ENCODE measurements at places on chromosomes 7 and 10. TPM values are rescaled to one million over a fixed set of nuclear protein-coding genes. Genes with fewer than 3 reads are reported as not detected.

HOXA5 gene
- total RNA-seq: 15.3 TPM

DNA sequence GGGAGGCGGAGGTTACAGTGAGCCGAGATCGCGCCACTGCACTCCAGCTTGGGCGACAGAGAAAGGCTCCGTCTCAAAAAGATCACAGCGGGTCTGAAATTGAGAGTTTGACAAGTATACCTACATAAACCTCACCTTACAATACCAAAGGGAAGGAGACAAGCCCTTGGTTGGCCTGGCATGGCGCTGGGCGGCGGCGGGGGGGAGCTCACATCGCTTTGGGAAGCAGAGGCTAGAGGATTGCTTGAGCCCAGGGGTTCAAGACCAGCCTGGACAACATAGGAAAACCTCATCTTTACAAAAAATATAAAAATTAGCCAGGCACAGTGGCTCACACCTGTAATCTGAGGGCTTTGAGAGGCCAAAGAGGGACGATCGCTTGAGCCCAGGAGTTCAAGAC lies 1.1 kb upstream of the ARPC1A start:
- DNase-seq: peak; percentile 84

DNA sequence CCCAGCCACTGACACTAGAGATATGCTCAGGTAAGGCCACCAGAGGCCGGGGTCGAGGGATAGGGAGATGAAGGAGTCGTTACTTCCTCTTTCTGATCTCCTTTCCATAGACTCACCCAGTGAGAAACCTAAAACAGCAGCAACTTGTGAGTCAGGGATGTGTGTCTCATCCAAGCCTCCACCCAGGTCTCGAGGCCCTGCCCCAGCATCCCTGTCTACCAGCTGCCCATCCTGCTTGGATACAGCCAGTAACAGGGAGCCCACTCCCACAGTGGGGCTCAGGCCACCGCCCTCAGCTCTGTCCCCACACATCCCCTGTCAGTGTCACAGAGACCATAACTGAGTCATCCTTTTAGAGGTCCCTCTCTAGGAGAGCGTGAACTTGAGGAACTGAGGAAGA lies 49.6 kb upstream of the CHST15 start:
- no peak for DNase-seq

DNA sequence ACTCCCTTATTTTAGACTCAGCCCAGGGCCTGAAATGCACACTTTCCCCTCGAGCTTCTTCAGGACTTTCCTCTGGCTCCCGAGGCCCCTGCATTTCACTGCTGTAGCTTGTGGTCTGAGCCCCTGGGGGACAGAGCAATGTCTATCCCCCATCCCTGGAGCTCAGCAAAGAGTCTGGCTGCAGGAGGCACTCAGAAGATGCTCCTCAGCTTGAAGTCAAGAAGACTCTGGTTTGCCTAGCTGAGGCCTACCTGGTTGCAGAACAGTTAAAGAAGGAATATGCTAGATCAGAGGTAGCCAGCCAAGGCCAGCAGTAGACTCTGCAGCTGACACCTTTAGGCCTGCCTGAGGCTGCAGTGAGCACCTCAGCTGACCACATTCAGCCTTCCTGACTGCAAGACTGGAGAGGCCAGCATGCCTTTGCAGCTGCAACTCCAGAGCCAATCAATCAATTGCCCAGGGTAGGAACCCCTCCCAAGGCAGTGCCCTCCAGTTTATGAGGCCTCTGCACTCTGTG lies 36.9 kb upstream of the IKZF1 start:
- no peak for DNase-seq

- DNase-seq: no peak
These were observed 49.5 kb upstream of the DNAJC1 start for GRCh38 chr10:22053048-22053447.

DNA sequence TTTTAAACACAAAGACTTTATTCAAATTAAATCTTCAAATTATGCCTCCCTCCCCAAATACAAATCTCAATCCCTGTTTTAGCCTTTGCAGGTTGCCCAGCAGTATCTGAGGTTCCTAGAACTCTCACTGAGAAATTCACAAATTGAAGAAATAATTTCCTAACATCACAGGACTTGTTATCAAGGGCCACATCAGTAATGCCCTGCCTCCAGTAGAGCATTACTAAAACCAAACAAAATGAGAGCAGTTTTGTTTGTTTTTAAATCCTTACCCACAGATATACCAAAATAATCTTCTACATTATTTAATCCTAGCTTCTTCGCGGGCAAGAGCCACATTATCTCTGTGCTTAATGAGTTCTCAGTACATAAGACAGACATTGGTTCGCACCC lies 152.2 kb downstream of the SGMS1 start:
- no peak for DNase-seq

NPC1L1 gene
- 0.29 TPM for total RNA-seq

DNA sequence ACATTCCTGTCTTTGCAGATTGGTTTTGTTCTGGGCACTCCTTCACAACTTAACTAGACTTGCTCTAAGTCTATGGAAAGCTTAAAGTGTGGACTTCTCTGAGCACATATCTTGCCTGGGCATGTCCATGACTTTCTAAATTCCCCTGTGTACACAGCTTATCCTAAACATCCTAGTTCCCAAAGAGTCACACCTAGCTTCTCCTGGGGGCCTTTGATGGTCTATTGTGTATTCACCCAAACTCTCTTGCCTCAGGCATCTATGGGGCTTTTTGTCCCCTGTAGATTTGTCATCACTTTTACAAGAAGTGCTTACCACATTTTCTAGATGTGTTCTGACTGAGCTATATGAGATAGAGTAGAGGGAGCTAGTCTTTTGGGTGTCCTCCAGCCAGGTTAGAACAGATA lies 12.2 kb upstream of the ZNF488 start:
- no peak for DNase-seq

DNA sequence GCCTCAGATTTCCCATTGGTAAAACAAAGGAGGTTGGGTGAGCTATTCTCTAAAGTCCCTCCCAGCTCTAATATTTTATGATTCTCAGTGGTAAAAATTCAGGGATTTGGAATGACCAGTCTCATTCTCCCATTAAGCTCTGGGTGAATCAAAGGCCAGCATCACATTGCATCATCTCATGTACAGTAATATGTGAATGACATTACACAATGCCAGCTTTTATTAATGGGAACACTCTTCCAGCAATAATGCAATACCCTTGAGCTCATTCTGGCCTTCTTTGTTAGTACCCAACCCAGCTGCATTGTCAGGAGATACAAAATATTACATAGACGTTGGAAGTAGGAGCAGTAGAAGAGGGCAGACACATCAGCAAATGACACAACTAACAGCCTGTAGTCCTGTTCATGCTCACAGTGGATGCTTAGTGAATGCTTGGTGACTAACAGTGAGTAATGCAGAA lies 100.0 kb upstream of the EGR2 start:
- DNase-seq: no peak

DNA sequence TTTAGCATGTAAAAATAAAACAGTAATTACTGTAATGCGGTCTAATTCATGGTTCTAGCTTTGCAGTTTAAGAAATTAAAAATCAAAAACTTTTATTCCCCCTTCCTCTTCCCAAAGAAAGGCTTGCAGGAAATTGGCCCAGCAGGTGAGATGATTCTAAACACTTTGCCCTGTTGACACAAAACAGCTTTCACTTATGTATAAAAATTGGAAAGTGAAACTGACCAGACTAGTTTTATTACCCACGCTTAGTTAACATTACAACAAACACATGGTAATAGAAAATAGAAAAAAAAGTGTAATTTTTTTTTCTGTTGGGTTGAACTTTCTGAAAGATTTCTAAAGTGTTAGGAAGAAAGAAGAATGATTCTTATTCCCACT lies 1.2 kb upstream of the CCDC6 start:
- DNase-seq: no peak

DNA sequence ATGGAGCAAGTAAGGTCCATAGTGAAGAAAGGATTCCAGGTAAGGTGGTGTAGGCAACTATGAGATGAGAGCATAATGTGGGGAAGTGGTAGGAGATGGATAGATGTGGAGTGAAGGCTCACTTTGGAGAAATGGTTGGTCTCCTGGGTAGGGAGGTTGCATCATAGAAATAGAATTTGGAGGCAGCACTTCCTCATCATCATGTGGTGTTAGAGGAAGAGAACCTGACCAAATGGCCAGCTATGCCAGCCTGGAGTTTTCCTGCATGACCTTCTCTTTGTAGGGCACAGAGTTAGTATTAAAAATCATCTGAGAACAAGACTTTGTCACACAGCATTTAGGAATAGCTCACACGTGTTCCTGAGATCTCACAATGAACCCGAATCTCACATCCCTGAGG lies 126.7 kb upstream of the CXCL12 start:
- no peak for DNase-seq

- no peak for DNase-seq
These were observed 258.4 kb upstream of the FZD1 start for GRCh38 chr7:91005841-91006240.

PRKAR1B gene
- total RNA-seq: 11.7 TPM

- no peak for DNase-seq
These were observed 56.3 kb downstream of the CACUL1 start for GRCh38 chr10:118698421-118698820.

GIMAP2 gene
- 12.5 TPM for total RNA-seq

HEPACAM2 gene
- total RNA-seq: not detected

GRCh38 chr10:34254596-34254995 lies 560.5 kb downstream of the PARD3 start:
- DNase-seq: no peak

- DNase-seq: no peak
These were observed 64.2 kb downstream of the TRIL start for GRCh38 chr7:28893888-28894287.

DNA sequence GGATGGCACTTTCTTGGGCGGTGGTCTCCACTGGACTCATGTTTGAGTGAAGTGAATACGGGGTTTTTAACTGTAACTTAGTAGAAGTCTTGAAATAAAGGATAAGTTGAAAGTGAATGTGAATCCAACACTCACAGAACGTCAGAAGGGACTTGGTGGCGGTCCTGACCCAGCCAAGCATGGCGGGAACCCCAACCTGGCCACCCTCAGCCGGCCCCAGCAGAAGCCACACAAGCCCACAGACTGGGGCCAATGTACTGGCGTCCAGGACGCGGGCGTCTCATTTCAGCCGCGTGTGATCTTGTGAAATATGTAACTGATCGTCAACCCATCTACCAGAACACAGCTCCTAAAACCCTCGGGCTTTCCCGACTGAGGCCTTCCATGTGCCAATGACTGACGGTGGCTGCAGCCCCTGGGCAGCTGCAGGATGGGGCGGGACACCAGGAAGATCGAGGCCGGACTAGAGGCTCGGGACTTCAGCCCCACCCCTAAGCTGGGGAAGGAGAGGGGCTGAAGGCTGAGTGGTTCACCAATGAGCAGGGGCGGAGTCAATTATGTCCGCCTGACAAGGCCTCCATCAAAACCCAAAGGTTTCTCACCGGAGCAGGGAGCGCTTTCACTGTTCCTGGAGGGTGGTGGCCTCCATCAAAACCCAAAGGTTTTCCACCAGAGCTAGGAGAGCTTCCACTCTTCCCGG lies 161.5 kb downstream of the MAD1L1 start:
- no peak for DNase-seq

DNA sequence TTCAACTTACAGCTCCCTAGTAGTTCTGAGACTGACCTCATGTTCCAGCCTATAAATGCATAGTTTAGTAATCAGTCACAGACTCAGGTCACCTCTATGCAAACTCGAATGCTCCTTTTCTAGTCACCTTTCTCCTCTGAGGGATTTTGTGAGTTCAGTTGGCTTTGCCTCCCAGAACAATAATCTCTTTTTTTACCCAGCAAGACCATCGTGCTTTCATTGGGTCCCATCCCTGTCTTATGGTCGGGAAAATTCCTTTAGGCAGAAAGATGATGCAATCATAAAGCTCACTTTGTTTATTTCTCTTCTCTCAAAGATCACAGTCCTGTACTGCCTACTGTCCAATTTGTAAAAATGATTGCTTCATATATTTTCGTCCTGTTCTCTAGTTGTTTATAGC lies 38.4 kb downstream of the TWIST1 start:
- no peak for DNase-seq

DNA sequence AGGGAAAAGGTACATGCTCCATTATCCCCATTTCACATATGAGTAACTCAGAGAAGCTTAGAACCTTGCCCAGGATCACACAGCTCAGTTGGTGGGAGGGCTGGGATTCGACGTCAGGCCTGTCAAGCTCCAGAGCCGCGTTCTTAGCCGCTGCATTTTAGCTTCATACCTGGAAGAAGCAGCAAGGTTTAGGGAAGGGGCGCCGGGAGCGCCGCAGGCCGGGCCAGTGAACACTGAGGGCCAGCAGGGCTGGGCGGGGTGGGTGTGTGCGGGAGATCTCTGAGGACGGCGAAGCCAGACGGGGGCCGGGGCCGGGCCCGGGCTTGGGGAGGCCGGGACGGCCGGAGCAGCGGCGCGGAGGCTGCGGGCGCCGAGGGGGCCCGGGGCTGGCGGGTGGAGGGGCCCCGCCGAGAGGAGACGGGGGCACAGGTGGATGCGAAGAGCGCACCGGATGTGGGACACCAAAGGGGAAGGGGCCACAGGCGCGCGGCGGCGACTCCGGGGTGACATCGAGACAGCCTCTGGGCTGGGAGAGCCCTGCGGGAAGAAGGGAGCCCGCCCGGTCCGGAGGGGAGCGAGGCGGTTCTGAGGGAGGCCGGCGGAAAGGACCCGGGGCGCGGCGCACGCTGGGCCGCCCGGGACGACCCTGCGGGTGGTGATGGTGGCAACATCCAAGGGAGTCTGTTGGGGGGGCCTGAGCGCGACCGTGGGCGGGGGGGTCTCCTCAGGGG lies 498 bp downstream of the NDST2 start:
- DNase-seq: no peak

- no peak for DNase-seq
These were observed 128.0 kb downstream of the ZMIZ1 start for GRCh38 chr10:79196470-79197461.

- no peak for DNase-seq
These were observed 476.1 kb downstream of the IPMK start for GRCh38 chr10:57791546-57791945.

VAX1 gene
- total RNA-seq: not detected

DNA sequence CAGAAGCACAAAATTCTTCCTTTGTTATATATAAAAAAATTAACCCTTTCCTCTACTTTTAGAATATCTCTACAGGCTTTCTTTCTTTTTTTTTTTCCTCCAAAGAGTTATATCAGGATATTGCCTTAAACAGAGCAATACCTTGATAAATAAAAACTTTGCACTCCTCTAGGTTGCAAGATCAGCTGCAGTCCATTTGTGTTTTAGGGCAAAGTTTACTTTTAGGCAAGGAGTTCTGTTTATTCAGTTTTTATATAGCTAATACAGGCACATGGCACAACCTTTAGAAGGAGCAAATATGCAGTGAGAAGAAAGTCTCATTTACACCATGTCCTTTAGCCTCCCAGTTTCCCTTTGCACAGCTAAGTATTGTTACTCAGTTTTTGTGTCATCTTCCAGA lies 10.3 kb downstream of the LRMDA start:
- no peak for DNase-seq

TSPAN12 gene
- 7.2 TPM for total RNA-seq

GRCh38 chr10:120598386-120598785 lies 141.4 kb downstream of the PLPP4 start:
- no peak for DNase-seq

DNA sequence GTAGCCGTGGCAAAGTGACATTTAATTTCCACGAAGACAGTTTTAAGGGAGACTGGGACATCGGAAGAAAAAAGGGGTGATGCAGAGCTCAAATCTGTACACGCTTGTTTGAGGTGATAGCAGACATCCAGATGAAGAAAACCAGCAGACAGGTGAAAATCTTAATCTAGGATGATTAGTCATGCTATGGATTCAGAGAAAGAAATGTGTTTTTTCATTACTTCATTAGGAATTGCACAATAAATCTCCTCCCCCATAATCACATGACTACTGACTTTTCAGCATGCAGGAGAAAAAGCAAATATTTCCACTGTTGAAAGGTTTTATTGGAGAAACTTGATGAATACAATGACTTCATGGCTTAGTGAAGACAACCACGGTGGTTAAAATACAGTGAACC lies 2.5 kb downstream of the NUDT5 start:
- no peak for DNase-seq

GRCh38 chr7:51592842-51593599 lies 276.4 kb upstream of the COBL start:
- no peak for DNase-seq
